ENCODE measurements at places on chromosomes 16 and 17. TPM values are rescaled to one million over a fixed set of nuclear protein-coding genes. Genes with fewer than 3 reads are reported as not detected.

DNA sequence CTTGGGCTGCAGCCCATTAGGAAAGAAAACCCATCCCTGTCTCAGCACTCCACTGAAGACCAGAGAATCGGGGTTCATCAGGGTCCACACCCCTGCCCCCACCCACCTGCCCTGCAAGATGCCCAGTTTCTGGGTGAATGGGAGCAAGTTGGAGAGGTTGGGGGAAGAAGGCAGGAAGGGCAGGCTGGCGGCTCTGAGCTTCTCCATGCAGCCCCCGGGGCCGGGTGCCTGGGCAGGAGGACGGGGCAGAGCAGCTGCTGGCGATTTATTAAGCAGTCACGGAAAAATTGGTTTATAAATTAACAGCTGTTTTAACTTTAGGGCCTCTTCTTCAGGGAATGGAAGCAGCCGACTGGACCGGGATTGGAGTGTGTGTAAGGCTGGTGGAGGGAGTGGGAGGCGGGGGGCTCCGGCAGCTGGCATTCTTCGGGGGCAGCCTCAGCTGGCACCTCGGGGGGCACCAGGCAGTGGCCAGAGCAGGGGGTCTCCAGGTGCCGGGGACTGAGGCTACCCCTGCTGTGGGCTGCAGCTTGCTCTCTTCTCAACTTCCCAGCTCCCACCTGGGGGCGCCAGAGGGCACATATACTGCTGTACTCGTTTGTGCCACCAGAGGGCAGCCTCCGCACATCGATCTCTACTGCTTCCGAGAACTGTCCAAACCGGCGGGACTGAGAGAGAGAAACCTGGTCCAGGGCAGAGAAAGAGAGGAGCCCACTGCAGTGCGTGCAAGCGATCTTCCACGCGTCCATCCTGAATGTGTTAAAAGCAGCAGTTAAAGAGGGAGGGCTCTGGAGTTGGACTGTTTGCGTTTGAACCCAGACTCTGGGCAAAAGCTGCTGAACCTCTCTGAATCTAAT, 5.0 kb upstream of the PPP1R1B start:
- DNase-seq, result peak; percentile 80

GRCh38 chr17:62855156-62855555, 47.0 kb upstream of the MARCHF10 start:
- DNase-seq, result no peak

- no peak for DNase-seq
Measured at GRCh38 chr16:23874613-23875294, 39.0 kb downstream of the PRKCB start.

- no peak for DNase-seq
Measured at GRCh38 chr16:76518781-76519180, 241.6 kb downstream of the CNTNAP4 start.

DNA sequence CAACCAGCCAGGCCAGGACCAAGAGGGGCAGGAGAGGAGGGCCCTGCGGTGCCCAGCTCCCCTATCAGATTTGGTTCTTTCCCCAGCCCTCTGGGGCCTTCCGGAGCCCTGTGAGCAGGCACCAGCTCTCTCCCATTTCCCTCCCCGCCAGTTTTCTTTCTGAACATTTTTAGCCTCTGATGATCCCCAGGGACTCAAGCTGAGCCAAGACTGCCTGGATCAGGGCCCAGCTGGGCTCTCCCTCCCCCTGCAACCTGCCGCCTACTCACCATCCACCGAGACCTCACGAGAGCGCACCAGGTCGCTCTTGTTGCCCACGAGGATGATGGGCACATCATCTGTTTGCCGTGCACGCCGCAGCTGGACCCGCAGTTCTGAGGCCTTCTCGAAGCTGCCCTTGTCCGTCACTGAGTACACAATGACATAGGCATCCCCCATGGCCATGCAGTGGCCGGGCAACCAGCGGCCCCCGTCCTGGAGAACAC, 2.0 kb downstream of the RRAD start:
- DNase-seq, result no peak

GRCh38 chr17:12553625-12554024, 112.1 kb upstream of the MYOCD start:
- no peak for DNase-seq

DNA sequence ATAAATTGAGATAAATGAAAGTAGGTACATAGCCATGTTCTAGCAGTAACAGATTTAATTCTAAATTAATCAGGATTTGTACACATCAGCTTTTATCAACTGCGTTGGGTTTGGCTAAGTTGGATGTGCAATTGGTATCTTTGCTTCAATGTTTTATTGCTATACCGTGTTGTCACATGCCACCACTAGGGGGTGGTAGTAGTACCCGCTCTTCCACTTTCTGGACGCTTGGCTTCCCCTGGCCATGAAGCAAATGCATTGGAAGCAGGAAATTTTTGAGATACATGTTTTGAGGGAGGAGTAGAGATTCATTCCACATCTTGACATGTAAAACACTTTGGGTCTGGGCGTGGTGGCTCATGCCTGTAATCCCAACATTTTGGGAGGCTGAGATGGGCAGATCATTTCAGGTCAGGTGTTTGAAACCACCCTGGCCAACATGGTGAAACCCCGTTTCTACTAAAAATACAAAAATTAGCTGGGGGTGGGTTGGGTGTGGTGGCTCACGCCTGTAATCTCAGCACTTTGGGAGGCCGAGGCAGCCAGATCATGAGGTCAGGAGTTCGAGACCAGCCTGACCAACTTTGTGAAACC, 58.6 kb downstream of the EMP2 start:
- peak; percentile 54 for DNase-seq

DNA sequence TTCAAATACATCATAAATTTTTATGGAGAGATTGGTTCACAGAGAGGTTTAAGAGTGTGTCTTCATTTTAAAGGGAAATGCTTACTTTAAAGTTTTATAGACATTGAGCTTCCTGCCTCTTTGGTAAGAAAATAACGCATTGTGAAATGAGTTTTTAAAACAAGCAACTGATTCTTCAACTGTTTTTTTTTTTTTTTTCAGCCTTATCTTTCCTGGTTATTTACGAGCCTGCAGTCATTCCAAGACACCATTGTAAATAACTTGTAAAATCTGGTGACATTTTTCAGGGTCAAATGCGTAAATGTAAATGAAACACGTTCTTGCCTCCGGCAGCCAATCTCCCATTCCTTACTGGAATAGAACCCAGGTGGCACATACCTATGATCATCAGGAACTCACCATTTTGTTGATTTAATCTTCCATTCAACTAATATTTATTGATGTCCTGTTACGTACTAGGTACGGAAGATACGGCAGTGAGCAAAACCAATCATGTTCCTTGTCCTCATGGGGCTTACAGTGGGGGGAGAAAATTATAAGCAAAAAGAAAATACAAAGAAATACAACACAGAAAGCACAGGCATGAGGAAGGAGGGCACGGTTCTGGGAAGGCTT, 33.2 kb upstream of the CDYL2 start:
- no peak for DNase-seq

GRCh38 chr16:89368604-89369249, 121.6 kb downstream of the ANKRD11 start:
- DNase-seq, result no peak

- DNase-seq, result no peak
Measured at GRCh38 chr17:27543958-27544349, 87.0 kb upstream of the LGALS9 start.

DNA sequence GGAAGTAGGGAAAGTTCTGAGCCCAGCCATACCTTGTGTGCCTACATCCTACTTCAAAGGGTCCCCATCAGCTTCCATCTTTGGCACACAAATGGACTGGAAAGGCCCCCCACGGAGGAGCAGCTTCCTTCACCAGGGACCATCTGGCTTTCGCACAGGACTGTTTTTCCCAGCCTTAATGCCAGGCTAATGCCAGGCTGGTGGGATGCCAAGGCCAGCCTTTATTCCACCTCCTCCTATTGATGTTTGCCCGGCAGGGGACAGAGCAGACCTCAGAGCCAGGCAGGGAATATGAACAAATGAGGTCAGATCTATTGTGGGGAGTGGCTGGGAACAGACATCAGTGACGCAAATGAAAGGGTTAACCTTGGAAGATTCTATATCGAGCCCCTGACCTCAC, 5.7 kb downstream of the GPR179 start:
- DNase-seq, result no peak

- no peak for DNase-seq
Measured at GRCh38 chr17:77793146-77793970, 165.1 kb upstream of the TNRC6C start.

- DNase-seq, result no peak
Measured at GRCh38 chr17:70314506-70314905, 145.2 kb downstream of the KCNJ2 start.

DNA sequence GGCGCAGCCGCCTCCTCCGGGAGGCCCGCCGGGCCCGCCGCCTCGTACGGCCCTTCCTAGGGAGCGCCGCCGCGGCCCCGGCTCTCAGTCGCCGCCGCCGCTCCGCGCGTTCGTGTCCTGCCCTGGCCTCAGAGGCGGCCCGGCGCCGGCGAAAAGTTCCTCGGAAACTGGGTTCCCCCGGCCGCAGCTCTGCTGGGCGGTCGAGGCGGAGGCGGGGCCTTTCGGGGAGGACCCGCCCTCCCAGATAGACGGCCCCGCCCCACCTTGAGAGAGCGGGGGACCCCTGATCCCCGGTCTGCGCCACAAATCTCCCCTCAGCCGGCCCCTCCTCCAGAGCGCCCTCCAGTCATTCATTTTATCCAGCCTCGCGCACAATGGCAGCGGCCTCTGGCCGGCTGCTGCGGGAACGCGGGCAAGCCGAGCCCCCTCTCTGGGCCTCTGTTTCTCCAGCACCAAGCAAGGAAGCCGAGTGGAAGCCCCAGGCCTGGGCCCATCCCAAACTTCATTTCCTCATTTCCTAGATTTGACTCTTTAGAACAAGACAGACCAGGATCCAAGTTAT, at the start of gene SREBF1:
Gene SREBF1 (minus strand): TSS at position 169 of the 562 bp plus-strand sequence. CDS start 169 bp downstream, outside the sequence.
- DNase-seq, result no peak

GRCh38 chr16:20504418-20504817, 53.1 kb downstream of the ACSM2A start:
- DNase-seq, result no peak

- peak; percentile 38 for DNase-seq
Measured at GRCh38 chr16:4200000-4200780, 41.7 kb downstream of the SRL start.

- no peak for DNase-seq
Measured at GRCh38 chr17:65402513-65403496, 158.6 kb downstream of the AXIN2 start.

- DNase-seq, result no peak
Measured at GRCh38 chr17:8186446-8186786, 3.6 kb downstream of the BORCS6 start.

DNA sequence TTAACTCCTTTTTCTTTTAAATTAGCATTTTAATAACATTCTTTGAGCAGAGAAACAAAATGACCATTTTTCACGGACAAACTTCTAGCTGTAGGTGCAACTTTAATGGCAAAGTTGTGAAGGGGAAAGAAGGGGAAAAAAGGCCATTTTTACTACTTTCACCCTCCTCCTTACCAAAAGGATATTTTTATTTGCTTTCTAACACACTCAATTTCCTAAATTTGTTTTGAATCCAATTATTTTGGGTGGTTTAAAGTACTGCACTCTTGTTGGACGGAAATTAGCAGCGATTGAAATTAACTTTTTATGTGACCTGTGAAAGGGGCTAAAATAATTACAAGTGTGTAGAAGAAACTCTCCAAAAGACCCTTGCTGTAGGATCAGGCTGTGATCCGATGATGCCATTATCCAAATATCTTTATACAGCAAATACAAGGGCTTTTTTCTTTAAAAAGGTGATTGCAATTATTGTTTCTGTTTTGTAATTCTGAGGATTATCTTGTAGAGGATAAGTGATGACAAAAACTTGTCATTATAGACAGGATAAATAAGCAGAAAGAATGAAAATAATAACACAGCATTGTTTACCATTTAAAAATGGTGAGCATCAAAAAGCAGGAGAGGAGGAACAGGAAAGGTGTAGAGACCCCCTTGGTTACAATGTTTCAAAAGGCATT, 42.4 kb downstream of the SNX11 start:
- DNase-seq, result no peak

GRCh38 chr16:57609541-57610401, 18.7 kb upstream of the ADGRG1 start:
- no peak for DNase-seq

DNA sequence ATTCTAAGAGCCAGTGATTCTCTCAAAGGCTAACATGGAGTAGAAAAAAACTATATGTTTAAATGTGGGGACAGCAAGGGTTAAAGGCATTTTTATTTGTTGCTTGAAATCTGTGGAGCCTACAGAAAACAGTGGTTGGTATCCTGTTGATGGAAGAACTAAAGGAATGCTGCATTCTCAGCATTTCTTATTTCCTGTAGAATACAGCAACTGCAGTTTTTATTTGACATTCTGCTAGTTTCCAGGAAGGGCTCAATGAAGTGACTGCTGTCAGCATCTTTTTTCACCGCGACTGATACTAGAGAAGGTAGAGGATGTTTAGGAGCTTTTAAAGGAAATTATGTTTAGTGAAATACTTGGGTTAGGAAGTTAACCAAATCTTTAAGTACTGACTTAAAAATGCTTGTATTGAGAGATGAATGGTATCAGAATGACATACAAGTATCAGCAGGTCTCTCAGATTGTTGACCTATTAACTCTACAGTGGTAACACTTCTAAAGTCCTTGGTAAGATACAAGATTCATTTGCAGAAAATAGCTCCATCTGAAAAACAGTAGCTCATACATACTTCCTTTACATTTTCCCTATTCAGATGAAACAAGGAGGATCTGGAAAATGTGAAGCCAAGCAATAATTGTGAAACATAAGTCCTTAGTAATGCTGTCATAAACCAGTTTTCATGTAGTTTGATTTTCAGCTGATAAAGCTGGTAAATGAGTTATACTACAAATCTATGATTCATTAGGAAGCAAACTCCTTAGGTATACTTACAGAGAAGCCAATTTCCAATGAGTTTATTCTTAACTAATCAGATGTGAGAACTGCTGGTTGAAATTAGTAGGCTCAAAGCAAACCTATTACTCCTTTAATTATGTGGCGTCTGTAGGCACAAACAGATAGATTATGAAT, 15.2 kb downstream of the CLTC start:
- no peak for DNase-seq

GRCh38 chr16:80317599-80318037, 223.2 kb upstream of the DYNLRB2 start:
- DNase-seq, result no peak

GRCh38 chr17:68356949-68357455, 65.7 kb downstream of the ARSG start:
- DNase-seq, result no peak

GRCh38 chr17:79214459-79214858, 139.8 kb downstream of the ENGASE start:
- DNase-seq, result no peak

The CD300H gene
- polyA plus RNA-seq, result not detected

The PHLPP2 gene
- 8.1 TPM for polyA plus RNA-seq

The GPRC5C gene
- polyA plus RNA-seq, result 112 TPM

The ZNF747 gene
- 9.7 TPM for polyA plus RNA-seq

The MT1M gene
- not detected for polyA plus RNA-seq

The CES5A gene
- 0.11 TPM for polyA plus RNA-seq

The NOD2 gene
- polyA plus RNA-seq, result 0.24 TPM

The MYH1 gene
- not detected for polyA plus RNA-seq

The SF3B3 gene
- 388 TPM for polyA plus RNA-seq

Measured in right renal cortex interstitium (tissue), 3 donors.